ENCODE measurements at places on chromosomes 3 and 15.

GRCh38 chr3:36679384-36680200 lies 84.8 kb downstream of the DCLK3 start:
- no peak for DNase-seq

GRCh38 chr3:52522651-52523251 lies 10.9 kb downstream of the NT5DC2 start:
- no peak for DNase-seq

- DNase-seq, result no peak
Measured at GRCh38 chr3:183108001-183108449, 8.7 kb upstream of the MCCC1 start.

DNA sequence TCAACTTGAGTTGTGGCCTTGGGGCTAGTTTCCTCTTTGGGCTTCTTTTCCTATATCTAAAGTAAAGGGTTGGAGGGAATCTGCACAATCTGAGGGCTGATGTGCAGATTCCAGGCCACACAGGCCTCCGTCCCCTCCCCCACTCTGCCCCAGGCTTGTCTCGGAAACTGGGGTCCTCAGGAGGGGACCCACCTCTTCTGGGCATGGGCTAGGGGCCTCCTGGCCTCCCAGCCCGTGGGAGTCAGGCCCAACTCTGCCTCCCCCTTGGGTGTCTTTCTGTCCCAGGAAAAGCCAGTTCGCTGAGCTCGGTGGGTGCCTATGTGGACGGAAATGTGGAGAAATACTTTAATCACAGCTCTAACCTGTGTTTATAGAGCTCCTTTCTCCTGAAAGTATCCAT lies 4.8 kb downstream of the SMAD6 start:
- no peak for DNase-seq

- DNase-seq, result no peak
Measured at GRCh38 chr3:135226057-135226456, 431.0 kb downstream of the EPHB1 start.

- DNase-seq, result no peak
Measured at GRCh38 chr15:59570315-59570714, 41.3 kb upstream of the GCNT3 start.

- no peak for DNase-seq
Measured at GRCh38 chr3:21273259-21274025, 477.6 kb downstream of the ZNF385D start.

- DNase-seq, result no peak
Measured at GRCh38 chr3:187920030-187920429, 174.8 kb upstream of the BCL6 start.

GRCh38 chr15:92082006-92082843 lies 228.7 kb downstream of the SLCO3A1 start:
- no peak for DNase-seq

GRCh38 chr3:69961706-69962439 lies 37.7 kb upstream of the SAMMSON start:
- no peak for DNase-seq

GRCh38 chr3:162087361-162087760 lies 590.8 kb downstream of the OTOL1 start:
- DNase-seq, result no peak

GRCh38 chr3:171459137-171459941 lies 866 bp downstream of the TNIK start:
- DNase-seq, result peak; percentile 15

GRCh38 chr3:22779737-22780136 lies 423.4 kb upstream of the UBE2E2 start:
- no peak for DNase-seq

DNA sequence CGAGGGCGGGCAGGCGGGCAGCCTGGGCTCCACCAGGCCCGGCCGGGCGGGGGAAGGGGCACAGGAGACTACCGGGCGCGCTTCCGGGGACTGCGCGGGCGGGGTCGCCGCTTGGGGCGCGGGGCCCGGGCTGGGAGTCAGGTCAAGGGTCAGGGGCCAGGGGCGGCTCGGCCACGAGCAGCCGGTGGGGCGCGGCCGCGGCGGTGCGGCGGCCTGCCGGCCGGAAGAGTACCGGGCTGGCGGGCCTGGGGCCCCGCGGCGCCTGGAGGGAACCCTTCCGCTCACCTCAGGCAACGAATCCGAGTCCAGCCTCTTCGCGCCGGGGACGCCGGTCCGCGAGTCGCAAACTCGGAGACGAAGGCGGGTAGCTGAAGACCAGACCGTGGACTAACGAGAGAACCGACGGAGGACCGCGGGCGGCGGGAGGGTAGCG lies 225 bp downstream of the RHOA start:
- DNase-seq, result no peak

- DNase-seq, result no peak
Measured at GRCh38 chr15:96345560-96346399, 15.3 kb downstream of the NR2F2 start.

DNA sequence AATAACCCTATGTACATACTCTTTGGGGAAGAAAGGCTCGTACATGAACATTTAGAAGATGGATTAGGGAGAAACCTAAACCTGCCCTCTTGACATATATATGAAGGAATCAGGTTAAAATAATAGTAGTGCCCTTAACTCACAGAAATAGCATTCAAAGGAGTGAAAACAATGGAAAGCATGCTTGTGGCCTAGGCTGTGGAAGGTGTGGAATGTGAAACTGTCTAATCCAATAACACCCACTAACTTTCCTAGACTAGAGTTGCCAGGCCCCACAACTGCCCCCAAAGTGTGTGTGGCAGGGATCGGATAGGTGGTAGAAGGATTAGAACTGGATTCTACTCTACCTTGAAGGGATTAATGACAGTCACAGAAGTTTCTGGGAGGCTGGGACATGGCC lies 317.4 kb upstream of the LRRFIP2 start:
- DNase-seq, result no peak

DNA sequence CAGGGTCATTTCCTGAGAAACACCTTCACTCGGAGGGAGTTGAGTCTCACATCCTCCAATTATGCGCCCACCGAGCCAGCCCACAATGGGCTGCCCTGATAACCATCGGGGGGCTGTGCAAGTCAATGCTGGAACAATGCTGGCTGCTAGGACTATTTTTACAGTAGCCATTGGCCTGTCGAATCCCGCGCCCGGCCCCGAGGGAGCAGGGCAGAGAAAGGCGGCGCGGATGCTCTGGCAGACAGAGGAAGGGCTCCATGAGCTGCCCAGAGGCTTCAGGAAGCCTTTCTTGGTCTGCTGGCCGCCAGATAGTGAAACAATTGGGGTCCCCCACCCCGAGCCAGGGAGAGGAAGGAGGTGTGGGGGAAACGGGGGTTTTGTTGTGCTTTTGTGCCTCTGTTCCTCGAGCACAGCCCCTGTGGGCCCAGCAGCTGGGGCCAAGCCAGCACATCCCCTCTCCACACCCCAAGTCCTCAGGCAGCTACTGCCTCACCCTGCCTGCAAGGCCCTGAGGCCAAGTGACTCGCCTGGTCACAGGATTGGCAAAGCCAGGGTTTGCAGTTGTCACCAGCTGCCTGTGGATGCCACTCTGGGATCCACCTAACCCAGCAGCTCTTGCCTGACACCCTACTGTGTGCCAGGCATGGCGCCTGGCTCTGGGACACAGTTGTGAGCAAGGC lies 39.0 kb downstream of the SLC6A6 start:
- no peak for DNase-seq

- DNase-seq, result no peak
Measured at GRCh38 chr3:66592016-66592761, 91.4 kb upstream of the LRIG1 start.

DNA sequence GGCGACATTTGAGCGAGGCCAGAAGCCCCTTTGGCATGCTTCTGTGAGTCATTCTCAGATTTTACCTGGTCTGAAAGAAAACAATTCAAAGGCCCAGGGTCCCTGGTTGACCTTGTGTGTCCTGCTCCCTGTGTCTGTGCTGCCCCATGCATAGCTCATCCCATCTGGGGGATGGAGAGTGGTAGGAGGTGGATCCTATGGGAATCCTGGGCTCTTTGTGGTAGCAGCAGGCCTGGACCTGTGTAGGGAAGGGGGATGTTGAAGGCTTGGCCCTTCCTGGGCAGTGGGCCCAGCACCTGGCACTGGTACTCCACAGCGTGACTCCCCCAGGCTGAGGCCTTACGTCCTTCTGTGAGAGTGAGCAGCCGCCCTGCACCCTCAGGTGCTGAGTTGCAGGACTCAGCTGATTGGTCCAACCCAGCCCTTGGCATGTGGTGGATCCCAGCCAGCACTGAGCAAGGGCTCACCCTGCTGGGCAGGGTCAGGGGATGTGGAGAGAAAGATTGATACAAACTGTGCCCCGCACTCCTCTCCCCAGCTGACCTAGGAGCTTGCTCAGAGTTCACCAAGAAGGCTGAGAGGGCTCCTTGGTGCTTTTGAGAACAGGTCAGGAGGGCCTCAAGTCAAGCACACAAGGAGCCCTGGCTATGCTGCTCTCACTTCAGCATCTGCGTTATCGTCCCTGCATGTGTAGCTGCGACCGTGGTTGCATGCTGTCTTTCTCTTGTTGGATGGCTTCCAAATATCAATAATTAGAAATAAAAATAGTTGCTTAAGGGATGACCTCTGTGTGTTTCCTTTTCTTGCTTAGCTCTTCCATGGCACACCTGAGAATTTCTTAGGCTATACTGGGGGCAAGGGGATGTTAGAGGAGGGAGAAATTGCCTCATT lies 21.4 kb upstream of the JMJD7 start:
- DNase-seq, result no peak

GRCh38 chr15:72033711-72034110 lies 84.2 kb downstream of the MYO9A start:
- DNase-seq, result no peak

- no peak for DNase-seq
Measured at GRCh38 chr15:63473999-63474809, 30.2 kb upstream of the USP3 start.

DNA sequence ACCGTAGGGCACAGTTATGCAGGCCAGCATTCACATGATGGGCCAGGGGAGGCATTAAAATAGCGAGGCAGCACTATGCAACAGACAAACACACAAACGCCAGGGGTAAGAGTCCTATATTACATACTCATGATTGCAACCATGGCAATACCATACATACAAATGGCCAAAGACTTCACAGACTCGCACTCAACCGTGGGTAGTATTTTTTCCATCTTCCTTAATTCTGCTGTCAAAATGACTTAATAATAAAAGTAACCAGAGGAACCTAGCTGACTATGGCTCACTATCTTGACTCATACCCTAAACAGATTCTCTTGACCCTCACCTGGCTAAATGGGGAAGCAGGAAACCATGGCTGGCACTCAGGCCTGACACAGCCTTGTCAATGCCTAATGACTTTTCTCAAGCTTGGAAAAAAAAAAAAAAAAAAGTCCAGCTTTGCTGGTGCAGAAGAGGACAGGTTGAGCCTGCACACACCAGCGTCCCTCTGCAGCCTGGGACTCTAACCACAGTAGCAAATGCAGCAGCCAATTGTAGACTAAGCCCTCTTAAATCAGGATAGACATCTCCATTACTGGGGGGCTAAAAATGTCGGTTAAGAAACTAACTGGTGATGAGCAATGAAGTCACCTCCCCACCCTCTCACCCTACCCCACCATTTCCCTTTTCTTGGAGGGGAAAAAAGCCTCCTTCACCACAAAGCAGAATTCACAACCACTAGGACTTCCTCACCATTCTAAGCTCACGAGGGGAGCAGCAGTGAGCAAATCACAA lies 23.1 kb downstream of the CCDC12 start:
- no peak for DNase-seq

- no peak for DNase-seq
Measured at GRCh38 chr15:38217191-38217595, 35.4 kb upstream of the SPRED1 start.

DNA sequence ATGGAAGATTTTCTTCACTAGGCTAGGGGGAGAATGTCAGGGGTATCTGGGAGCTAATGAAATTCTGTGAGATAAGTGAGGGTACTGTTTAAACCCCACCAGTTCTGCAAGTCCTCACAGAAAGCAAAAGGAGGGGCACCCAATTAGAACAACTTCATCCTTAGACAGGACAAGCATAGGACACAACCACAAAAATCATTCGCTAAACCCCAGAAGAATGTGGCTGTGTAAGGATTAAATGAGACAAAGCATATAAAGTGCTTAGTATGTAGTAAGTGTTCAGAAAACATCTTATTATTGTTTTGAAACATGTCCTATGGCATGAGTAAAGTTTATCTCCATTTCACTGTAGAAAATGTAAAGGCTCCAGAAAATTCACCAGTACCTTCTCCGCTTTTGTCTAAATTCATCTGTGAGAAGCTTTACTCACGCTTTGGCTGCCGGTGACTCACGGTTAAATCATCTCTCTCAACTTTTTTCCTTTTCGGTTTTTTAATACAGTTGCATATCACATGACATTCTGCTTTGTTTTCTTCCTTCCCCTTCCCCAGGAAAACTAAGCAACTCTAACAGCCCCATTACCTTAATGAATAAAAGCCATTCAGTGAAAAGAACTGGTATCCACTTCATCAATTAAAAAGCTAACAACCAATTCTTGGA lies 1.7 kb downstream of the CLRN1 start:
- DNase-seq, result no peak

DNA sequence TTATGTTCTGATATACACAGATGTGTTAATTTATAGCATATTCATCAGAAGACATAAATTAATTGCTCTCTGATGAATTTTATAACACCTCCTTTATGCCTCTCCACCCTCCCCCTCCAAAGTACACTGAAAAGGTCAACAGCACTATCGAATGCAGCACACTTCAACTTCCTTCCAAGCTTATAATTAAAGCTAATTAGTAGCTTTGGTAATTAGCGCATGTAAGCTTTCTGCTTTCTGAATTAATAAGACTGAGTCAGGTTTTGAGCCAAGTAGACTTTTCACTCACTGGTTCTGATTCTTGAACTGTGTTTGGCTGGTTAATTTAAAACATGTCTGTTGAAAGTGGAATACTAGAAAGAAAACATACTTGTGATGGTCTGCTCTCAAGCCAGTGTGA lies 760.8 kb upstream of the CFAP20DC start:
- no peak for DNase-seq

DNA sequence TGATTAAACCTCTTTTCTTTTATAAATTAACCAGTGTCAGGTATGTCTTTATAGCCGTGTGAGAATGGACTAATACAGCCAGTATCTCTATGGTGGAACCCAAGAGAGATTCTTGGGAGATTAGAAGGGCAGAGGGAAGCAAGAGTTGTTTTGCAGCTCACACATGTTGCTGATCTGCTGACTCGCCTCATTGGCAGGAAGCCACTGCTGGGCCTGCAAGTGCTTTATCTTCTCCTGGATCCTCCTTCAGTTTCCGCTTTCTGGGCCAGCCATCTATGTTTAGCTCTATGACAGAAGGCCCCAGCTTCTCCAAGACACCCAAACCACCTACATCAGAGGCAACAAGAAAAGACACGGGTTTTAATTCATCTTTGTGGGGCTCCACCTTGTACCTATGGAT lies 23.4 kb upstream of the GALNT15 start:
- no peak for DNase-seq

DNA sequence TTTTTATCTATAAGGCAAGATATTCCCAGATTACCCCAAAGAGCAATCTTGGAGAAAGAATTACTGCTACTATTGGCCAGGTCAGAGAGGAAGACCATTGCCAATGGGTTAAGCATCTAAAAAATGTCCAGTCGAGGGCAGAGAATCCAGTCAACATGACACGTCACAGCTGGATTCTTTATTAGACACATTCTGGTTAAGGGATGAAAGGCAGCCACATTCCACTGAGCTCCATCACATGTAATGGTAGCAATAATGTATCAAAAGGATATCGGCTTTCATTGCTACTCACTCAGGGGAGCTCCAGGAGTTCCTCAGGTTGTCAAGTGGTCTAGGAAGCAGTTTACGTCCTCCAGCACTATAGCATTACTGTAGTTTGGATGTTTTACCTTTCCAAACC lies 421.1 kb downstream of the PLOD2 start:
- no peak for DNase-seq

Measured in stimulated activated CD8-positive, alpha-beta memory T cell treated with anti-CD3 and anti-CD28 coated beads, Interleukin-4, amount 100 ng/mL, for 1 hour (primary cell).